C1 segment of cervical spinal cord (tissue), 14 donors: ENCODE measurements at places on chromosomes 1 and 21.

GRCh38 chr1:85360730-85361493, 84.5 kb upstream of the BCL10 start:
- no peak for DNase-seq

- DNase-seq: no peak
These were observed 19.2 kb downstream of the SLC19A2 start for GRCh38 chr1:169466259-169467230.

DNA sequence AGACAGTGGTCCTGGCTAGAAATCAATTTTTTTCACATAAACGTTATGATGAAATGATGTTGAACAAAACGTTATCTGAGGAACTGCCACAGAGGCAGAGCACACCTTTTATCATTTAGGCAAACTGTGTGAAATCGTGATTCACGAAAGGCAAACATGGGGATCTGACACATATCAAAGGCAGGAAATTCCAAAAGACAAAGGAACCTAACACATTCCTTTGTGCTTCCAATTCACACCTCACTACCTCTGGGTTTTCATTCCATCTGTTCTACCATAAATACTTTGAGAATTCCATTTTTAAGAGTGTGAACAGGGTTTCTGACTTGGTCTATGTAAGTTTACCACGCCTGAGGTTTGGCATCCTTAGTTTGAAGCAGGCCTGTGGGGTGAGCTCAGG, 119.5 kb upstream of the KRTAP19-8 start:
- no peak for DNase-seq

- DNase-seq: no peak
These were observed 8.9 kb upstream of the APP start for GRCh38 chr21:26179501-26179900.

GRCh38 chr1:25502957-25503356, 40.4 kb upstream of the LDLRAP1 start:
- no peak for DNase-seq

GRCh38 chr1:84382127-84382526, 16.2 kb upstream of the DNASE2B start:
- DNase-seq: no peak

DNA sequence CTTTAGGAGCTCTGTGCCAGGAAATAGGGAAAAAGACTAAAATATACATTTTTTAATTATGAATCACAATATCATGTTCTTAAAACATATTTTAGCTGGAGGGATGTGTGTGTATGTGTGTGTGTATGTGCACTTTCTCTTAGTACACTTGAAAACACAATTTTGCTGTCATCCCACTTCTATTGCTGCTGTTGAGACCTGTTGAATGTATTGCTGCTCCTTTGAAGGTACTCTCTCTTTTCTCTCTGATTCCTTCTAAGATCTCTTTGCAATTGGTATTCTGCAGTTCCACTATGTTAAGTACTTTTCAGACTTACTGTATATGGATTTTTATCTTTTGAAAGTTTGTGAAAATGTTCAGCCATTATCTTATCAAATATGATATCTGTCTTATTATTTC, 43.5 kb upstream of the COG2 start:
- no peak for DNase-seq

DNA sequence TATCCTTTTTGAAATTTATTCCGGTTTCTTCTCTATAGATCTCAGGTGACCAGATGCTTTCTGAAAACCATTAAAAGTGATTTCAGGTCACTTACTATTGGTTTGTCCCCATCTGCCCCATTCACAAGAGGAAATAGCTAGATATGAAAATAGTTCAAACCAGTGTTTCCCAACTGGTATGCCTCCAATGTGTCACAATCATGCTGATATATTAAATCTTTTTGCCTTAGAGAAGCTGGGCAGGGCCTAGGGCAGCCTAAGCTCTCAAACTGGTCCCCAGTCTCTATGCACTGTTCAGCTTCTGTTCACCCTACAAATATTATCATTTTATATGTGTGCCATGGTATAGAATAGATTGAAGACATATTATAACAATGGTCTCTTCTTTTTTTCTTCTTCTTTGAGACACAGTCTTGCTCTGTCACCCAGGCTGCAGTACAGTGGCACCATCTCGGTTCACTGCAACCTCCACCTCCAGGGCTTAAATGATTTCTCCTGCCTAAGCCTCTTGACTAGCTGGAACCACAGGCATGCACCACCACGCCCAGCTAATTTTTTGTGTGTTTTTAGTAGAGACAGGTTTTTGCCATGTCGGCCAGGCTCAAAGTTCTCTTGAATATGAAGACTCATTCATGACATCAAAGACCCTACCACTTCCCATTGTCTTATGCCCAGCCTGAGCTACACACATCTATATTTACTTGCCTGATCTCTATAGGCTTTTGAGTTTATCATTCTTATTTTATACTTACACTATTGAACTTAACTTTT, 15.7 kb downstream of the PTPN22 start:
- DNase-seq: no peak

DNA sequence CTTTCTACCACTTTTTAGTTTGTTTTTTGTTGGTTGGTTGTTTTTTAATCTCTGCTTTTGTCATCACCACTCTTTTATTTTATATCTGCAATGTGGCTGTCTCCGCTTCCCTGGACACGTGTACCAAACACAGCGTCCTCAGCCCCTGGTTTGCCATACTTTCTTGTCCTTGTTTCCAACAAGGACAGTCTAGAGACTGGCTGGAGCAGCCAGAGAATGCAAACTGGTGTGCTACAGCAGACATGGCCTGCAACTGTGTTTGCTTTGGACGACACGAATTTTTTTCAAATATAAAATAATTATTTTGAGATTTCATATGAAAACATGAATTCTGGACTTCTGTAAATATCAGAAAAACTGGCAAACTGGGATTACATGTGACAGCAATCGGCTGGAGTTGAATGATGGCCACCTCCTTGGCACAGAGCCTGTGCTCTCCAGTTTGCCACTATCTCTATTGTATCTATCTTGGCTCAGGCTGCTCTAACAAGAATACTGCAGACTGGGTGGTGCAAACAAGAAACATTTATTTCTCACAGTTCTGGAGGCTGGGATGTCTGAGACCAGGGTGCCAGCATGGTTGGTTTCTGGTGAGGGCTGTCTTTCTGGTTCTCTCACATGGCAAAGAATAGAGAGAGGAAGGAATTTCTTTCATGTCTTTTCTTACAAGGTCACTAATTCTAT, 34.6 kb upstream of the POU2F1 start:
- no peak for DNase-seq

GRCh38 chr1:86773341-86774288, 69.2 kb downstream of the SH3GLB1 start:
- DNase-seq: no peak

DNA sequence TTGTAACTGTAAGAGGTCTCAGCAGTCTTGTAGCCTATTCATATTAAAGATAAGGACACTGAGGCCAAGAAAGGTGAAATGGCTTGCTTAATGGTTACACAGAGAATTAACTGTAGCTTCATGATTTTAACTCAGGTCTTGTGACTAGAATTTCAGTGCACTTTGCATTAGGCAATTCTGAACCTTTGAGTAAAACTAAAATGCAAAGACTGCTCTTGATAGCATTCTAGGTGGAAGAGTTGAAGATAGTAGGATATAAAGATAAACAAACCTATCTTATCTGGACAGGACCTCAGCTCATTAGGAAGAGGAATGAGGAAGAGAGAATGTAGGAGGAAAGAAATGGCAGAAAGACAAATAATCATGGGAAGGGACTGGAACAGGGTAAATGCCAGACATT, 68.6 kb upstream of the RGL1 start:
- DNase-seq: no peak

GRCh38 chr1:194442901-194443575, 1256.6 kb upstream of the B3GALT2 start:
- DNase-seq: no peak

- no peak for DNase-seq
These were observed 4.6 kb downstream of the LRRC8B start for GRCh38 chr1:89529196-89529595.

DNA sequence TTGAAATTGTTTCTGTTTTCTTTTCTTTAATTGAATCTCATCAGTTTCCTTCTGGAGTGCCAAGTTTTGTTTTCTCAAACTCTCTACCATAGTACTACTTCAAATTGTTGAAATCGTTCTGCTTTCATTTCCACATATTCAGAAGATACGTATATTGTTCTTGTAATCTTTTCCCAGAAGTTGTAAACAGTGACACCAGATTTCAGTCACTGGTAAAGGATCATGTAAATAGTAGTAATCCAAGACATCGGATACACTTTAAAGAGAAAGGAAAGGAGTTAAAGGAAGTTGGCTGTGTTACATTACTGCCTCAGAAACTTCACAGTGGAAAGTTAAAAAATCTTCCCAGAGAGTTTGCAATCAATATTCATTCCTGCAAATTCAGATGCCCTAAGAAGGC, 67.5 kb downstream of the RGL1 start:
- DNase-seq: no peak

DNA sequence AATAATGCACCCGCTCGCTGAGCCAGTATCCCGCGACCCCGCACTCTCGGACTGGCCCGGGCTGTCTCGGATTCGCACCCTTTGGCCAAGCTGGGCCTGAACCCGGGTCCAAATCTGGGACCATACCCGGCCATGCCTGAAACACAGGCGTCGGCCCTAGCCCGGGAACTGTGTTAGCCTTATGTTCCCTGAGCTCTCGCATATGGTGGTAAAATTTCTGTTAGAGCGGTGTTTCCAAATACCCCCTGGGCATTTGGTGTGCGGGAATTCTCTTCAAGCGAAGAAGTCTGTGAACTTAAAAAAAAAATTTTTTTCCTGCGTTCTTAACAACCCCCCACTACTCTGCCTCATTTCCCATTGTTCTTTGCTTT, 3.1 kb downstream of the RNF220 start:
- DNase-seq: no peak

- no peak for DNase-seq
These were observed 496.4 kb downstream of the SETD4 start for GRCh38 chr21:35563885-35564451.

DNA sequence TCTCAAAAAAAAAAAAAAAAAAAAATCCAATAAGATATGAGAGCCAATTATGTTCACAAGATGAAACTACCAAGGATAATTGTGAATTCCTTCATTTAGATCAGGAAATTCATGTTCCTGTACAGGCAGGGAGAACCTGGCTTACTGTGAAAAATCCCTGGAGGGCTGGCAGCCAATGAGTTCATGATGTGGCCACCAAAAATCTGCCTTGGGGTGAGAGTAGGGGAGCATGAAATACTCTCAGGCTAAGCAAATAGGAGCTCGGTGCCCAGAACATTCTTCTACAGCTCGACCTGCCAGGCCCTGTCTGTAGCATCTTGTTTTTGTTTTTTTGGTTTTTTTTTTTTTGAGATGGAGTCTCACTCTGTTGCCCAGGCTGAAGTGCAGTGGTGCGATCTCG, 50.1 kb downstream of the PIK3CD start:
- DNase-seq: no peak

DNA sequence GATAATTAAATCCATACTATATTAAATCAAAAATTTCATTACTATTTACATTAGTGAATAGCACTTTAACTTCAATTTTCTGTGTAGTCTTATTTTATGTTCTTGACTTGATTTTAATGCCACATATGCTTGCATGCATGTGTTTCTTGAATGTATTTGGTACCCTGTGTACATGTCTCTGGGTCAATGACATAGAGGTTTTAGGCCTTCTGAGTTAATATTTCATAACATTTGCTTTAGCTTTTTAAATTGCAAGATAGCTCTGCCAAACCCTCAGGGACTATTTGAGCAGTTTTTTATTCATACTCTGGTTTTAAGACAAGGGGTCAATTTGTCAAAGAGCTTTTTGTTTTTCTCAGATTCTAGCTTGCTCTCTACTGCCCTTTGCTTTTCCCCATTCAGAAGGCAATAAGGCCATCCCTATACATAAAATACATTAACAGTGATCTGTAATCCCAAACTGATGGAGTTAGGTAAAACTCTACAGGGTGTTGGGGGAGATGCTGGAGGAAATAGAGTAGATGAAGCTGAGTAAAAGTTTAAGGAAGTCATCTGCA, 5.0 kb downstream of the MLLT11 start:
- no peak for DNase-seq

DNA sequence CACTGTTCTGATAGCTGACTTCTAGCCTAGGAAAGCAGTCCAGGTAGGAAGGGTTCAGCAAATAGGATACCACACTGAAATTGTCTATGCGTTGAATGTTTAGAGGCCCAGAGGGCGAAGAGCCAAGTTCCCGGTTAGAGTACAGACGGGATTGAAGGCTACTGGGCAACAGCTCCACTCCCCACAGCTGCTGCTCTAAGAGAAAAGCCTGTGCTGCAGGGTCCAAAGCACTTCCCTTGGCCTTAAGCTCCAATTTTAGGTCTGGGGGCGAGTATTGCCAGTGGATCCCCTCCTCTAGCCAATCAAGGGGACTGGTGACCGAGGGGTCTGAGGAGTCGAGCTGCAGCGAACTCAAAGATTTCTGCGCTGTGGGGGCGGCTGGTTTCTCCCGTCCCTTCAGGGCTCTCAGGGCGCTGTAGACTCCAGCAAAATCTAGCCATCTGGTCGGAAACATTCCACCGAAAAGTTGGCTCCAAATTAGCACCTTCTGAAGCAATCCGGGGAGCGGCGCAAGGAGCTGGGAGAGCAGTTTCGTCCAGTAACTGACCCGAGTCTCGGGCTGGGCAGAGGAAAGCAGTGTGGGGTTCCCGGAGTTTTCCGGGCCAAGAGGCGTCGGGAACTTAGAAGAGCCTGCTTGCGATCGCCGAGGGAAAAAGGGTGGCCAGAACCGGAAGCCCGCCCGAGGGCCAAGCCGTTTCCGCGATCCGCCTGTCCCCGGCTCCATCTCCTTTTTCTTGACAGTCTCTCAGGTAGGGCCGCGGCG, 748 bp downstream of the PPP1R15B start:
- peak; percentile 49 for DNase-seq

DNA sequence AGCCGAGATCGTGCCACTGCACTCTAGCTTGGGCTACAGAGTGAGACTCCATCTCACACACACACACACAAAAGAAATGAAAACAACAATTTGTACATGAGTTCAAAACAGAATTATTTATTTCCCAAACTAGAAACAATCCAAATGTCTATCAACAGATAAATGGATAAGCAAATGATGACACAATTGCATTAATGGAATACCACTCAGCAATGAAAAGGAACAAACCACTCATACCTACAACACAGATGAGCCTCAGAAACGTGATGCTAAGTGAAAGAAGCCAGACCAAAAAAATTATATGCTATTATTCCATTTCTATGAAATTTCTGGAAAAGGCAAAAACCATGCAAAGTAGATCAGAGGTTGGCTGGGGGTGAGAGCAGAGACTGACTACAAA, 2.0 kb upstream of the PGD start:
- no peak for DNase-seq

DNA sequence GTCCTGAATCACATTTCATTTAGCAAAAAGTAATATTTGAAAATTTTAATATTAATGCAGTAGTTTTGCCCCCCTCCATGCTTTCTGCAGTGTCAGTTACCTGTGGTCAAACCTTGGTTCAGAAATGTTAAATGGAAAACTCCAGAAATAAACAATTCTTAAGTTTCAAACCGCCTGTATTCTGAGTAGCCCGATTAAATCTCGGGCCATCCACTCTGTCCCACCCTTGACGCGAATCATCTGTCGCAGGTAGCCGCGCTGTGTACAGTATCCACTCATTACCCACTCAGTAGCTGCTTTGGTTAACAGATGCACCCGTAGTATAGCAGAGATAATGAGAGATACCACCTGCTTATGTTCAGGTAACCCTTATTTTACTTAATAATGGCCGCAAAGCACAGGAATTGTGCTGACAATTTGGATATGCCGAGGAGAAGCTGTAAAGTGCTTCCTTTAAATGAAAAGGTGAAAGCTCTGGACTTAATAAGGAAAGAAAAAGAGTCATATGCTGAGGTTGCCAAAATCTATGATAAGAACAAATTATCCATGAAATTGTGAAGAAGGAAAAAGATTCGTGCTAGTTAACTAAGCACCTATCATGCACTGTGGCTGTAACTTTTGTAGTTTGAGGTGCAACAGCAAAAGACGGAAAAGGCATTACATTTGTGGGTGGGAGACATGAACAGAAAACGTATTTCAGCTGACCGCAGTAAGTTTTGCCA, 889 bp upstream of the SCYL3 start:
- no peak for DNase-seq
